NCI-H524 treated with DMSO at 0.1 percent for 48 hours (cell line): ENCODE measurements at places on chromosomes 3 and 15.

DNA sequence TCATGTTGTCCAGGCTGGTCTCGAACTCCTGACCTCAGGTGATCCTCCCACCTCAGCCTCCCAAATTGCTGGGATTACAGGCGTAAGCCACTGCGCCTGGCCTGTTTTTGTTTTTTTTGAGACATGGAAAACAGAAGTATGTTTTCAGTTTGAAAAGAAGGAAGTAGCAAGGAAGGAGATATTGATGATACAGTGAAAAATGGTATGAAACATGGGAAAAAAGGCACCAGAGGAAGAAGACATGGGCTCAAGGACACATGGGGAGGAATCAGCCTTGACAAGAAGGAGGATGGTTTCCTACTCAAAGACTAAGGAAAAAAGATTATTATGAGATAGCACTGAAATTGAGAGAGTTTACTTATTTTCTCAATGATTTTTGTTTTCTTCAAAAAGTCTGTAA lies 30.7 kb downstream of the FMN1 start:
- no peak for DNase-seq

DNA sequence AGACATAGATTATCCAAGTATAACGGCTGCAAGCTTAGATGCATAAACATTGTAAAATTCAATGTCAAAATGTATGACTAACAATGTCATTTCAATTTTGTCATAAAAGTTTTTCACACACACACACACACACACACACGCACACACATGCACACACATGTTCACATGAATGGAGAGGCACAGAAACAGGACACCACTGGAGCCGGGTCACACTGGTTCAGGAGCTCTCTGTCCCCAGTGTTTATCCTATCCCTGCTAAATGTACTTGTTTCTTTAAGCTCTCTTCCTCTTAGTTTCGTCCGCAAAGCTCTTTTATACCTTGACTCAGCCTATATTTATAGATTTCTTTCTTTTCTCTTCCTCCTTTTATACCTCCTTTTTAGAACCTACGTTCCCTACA lies 249.9 kb downstream of the CADPS start:
- no peak for DNase-seq

DNA sequence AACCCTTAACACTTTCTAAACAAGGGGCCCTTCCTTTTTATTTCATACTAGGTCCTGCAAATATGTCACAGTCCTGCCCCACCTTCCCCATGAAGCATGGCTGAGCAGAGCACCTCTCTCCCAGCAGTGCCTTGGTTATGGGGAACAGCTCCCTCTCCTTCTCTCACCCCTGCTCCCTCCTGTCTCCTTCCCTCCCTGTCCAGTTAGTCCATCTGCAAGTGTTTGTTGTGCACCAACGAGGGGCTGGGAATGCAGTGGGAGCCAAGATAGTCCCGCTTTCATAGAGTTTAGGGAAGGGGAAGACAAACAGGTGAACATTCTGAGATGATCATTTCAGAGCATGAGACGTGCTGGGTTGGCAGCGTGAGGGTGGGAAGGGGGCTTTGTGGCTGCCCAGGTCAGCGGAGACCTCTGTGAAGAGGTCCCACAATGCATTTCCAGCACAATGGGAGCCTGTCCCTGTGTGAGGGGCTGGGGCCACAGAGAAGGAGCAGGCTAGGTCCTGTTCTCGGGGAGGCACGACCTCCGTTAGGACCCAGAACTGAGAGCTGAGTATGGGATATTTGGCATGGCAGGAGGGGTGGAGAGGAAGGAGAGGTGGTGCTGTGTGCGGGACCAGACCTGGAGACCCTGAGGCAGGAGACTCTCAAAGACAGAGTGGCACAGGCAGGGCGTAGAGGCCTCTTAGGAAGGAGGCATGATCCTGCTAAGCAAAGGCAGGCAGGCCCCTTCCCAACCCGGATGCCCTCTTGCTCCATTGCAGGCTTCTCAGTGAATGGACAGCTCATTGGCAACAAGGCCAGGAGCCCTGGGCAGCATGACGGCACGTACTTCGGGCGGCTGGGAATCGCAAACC lies 5.5 kb upstream of the ITIH3 start:
- DNase-seq = no peak

DNA sequence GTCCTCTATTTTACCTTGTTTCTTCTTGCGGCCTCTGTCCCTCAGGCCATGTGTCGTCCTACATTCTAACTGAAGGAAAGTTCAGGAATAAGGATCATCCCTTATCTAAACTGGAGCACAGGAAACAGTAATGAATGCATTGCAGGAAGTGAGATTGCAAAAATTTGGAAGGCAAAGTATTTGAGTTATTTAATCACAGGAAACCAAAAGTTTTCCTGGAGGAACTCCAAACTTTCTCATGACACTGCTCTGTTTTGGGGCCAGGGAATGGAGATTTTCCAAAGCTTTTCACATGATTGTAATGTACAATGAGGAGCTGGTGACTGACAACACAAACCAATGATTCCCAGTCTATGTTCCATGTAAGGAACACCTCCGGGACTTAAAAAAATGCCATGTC lies 57.8 kb upstream of the PLSCR4 start:
- no peak for DNase-seq

GRCh38 chr3:10006048-10006761 lies 19.6 kb upstream of the EMC3 start:
- DNase-seq = no peak

DNA sequence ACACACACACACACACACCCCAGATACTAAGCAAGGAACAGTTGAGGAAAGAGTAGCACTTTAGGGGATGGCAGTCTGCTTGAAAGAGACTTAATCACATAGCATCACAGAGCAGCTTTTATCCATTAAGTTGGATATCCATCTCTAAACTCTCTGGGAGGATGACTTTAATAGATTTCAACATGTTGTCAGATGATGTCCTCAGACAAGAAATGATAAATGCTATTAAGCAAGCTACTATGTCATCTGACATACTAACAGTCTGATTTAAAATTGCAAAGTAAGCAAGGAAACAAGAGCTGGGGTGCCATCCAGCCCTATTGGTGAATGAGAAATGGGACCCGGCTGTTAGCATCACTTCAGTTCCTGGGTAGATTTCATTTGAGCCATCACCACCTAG lies 136.9 kb downstream of the PLCL2 start:
- DNase-seq = no peak

DNA sequence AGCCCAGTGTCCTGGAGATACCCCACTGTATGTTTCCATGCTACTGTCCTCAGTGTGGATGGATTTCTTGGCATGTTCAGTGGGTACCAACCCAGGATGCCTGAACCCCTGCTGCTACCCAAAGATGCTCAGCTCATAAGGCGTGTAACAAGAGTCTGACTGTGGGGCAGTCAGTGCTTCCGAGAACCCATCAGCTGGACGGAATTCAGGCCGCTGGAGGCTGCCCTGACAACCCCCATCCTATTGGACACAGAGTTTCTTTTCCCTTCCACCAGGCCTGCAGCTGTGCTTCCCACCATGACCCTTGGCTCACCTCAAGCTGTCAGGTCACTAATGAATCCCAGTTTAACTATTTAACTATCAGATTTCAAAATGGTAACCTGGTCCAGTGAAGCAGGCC lies 224.1 kb upstream of the FEZF2 start:
- no peak for DNase-seq

DNA sequence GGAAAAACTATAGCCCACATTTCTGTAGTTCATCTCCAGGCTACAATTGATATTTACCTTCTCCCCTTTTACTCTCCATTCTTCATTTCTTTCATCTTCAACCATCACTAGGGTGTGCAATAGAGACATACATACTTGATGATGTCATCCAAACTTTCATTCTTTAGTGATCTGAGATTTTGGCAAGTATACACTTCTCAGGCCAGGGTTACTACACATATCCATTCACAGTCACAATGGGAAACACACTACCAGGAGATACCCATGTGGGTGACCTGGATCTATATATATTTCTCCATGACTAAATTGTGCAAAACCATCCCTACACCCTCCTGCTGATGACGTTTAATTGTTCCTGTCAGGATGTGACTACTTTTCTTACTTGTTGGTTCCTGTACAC lies 769.5 kb upstream of the DPPA4 start:
- no peak for DNase-seq

- no peak for DNase-seq
Measured at GRCh38 chr15:73909651-73910050, 16.6 kb upstream of the LOXL1 start.

DNA sequence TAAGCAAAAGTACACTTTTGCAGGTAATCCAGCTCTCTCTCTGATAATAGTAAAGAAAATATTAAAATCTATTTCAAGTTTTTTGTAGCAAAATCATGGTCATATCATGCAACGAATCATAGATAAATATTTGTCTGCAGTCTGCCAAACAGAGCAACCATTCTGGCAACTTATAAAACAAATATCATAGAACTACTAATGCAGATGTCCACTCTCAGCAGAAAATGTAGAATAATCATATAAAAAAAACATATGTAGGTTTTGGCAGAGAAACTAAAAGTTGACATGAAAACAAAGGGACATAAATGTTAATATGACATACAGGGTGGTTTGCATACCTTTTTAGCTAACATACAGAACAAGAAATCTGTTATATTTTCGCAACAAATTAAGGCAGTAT lies 12.2 kb downstream of the TMCC1 start:
- DNase-seq = no peak

- no peak for DNase-seq
Measured at GRCh38 chr3:189301479-189301878, 129.7 kb downstream of the TPRG1 start.

DNA sequence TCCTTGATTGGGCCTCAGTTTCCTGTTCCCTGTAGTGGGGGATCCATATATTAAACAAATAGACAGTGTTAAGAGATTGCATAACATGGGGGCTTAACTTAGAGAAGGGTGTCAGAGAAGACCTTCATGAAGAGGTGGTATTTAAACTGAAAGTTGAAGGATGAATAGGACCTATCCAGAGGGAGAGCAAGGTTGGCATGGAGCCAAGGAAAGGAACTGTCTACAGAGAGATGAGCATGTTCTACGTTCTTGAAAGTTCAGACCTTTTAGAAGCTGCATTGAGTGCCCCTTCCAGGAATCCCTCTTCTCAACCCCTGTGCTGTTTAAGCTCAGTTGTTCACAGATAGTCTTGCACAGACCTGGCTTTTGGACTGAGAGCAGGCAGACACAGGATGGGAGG lies 2.4 kb downstream of the HTD2 start:
- no peak for DNase-seq

DNA sequence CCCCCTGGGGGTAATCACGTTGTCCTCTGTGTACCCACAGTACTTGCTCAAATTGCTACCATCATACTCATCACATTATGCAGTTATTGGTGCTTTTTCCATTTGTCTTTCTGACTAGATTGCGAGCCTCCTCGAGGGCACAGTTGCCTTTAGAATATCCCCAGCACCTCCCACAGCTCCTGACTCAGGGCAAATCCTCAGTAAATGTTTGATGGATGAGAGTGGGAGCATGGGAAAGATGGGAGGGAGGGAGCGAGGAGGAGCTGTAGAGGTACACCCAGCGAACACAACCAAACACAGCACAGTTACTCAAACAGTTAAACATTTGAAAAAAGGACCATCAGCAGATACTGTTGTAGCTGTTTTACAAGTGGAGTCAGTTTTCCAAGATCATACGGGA lies 27.9 kb downstream of the SIDT1 start:
- no peak for DNase-seq
